Stimulated activated CD4-positive, alpha-beta T cell treated with anti-CD3 and anti-CD28 coated beads, Interleukin-1b, Interleukin-23, amount 100 ng/mL, for 1 hour (primary cell): ENCODE measurements at places on chromosomes 4 and X.
A peak's percentile ranks its signal among the peaks of the same experiment; 100 is the strongest.

DNA sequence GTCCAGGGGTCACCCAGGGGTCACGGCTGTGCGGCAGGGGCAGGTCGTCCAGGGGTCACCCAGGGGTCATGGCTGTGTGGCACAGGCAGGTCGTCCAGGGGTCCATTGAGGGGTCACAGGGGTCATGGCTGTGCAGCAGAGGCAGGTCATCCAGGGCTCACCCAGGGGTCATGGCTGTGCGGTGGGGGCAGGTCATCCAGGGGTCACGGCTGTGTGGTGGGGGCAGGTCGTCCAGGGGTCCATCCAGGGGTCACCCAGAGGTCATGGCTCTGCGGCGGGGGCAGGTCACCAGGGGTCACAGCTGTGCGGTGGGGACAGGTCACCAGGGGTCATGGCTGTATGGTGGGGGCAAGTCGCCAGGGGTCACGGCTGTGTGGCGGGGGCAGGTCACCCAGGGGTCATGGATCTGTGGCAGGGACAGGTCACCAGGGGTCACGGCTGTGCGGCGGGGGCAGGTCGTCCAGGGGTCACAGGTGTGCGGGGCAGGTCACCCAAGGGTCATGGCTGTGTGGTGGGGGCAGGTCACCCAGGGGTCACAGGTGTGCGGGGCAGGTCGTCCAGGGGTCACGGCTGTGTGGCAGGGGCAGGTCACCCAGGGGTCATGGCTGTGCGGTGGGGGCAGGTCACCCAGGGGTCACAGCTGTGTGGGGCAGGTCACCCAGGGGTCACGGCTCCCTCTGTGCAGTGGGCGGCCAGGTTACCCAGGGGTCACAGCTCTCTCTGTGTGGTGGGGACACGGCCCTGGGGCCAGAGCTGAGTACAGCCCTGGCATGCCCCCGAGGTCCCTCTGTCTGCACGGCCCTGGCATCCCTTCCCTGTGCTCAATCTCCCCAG, 16.0 kb downstream of the ATP5ME start:
- no peak for DNase-seq

DNA sequence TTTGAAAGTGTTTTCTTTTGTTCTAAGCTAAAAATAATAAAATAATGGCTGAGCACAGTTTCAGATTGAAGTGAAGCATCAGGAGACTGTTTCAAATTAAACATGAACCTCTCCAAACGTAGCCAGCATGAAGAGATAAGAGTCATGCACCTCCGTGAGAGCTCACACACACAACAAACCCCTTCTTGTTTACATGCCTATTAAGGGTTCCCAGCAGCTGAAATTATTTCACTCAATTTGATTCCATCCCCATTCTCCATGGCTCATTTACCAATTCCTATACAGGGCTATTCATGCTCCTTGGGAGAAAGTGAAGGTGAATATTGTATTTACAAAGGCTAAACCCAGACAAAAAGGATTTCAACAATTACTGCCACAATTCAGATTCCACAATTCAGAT, 954.1 kb upstream of the INTU start:
- no peak for DNase-seq

- DNase-seq, result no peak
These were observed 102.6 kb upstream of the PRKX start for GRCh38 chrX:3815896-3816664.

- no peak for DNase-seq
These were observed 15.4 kb downstream of the TSPAN5 start for GRCh38 chr4:98642991-98643426.

DNA sequence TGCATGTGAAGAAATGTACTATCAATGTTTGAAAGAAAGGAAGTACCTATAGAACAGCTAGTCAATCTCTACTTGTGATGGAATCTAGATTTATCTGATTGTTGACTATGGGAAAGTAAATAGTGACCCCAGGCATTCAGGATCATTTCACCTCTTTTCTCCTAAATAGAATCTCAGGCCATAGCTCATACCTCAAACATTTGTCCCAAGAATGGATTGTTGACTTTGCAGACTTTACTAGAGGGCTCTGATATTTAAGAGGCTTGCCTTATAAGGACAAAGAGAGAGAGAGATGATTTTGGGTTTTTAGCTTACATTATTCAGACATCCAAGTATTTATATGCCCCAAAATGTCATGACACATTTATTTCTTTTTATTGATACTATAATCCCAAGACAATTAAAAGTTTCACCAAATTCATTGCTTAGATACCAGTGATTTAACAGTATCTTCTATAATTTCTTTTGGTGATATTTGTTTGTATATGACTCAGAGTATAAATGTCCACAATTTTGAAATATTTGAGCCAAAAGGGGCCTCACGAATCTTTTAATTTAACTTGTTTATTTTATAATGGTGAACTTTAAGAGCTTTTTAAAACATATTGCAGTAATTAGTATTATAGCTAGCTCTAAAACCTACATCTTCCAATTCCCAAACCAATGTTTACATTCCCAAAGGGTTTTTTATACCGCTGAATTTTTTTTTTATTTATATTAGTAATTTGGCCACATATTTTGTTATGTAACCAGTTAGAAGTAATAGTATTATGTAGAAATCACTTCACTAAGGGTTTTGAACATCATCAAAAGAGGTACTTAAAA, 614.1 kb downstream of the PCDH7 start:
- no peak for DNase-seq

GRCh38 chrX:133380711-133381619, 34.3 kb downstream of the GPC4 start:
- DNase-seq, result no peak

- no peak for DNase-seq
These were observed 515.7 kb downstream of the RPA4 start for GRCh38 chrX:97399400-97399799.

GRCh38 chrX:23374291-23374690, 39.6 kb downstream of the PTCHD1 start:
- no peak for DNase-seq

DNA sequence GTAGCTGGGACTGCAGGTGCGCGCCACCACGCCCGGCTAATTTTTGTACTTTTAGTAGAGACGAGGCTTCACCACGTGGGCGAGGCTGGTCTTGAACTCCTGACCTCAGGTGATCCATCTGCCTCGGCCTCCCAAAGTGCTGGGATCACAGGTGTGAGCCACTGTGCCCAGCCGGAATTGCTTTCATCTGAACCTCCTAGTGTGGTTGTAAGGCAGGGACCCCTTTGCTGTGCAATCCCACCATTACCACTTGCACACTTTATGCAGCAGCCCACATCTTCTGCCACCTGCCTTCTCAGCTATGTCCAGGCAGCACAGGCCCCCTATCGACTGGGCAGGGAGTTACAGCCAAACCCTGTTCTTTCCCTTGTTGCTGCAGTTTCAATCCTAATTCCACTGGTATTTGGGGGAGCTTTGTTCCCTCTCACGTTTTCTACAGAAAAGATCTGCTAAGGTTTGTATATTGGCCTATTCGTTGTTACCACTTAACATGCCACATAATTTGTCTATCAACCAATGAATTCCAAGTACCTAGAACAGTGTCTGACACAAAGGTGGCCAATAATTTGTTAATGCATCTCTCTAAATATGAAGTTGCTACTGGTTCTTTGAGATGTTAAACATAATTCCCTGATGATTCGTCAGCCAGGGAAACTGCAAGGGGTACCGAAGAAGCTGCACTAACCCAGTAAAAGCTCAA, 6.5 kb downstream of the RPL39 start:
- DNase-seq, result peak; percentile 14
